GM23338 (cell line): ENCODE measurements at places on chromosomes 7 and 10. TPM values are rescaled to one million over a fixed set of nuclear protein-coding genes. Genes with fewer than 3 reads are reported as not detected.

Gene CDK14
- 24.0 and 25.9 TPM in 2 replicates for total RNA-seq

Gene ASAH2
- total RNA-seq, result 0.04 and 0.17 TPM in 2 replicates

Gene AOC1
- total RNA-seq, result 0.47 TPM in 1 of 2 replicates, not detected in the other

Gene AKR1C4
- not detected in 2 replicates for total RNA-seq

Gene PRKG1
- total RNA-seq, result 18.2 and 22.8 TPM in 2 replicates

Gene NET1
- total RNA-seq, result 93.9 and 98.3 TPM in 2 replicates

Gene CDH23
- total RNA-seq, result 4.3 and 6.2 TPM in 2 replicates

Gene CUBN
- 0.23 and 1.8 TPM in 2 replicates for total RNA-seq

Gene TFPI2
- 11.2 and 13.3 TPM in 2 replicates for total RNA-seq

Gene NPY
- total RNA-seq, result 3.1 TPM in 1 of 2 replicates, not detected in the other

Gene PAX4
- not detected in 2 replicates for total RNA-seq

Gene FAS
- total RNA-seq, result 3.1 and 4.3 TPM in 2 replicates

Gene CYP26C1
- 0.24 TPM in 1 of 2 replicates, not detected in the other for total RNA-seq

Gene LRRN3
- total RNA-seq, result 0.23 TPM in 1 of 2 replicates, not detected in the other
